Activated CD4-positive, alpha-beta T cell treated with anti-CD3 and anti-CD28 coated beads for 48 hours (primary cell): ENCODE measurements at places on chromosomes 2 and 18.

DNA sequence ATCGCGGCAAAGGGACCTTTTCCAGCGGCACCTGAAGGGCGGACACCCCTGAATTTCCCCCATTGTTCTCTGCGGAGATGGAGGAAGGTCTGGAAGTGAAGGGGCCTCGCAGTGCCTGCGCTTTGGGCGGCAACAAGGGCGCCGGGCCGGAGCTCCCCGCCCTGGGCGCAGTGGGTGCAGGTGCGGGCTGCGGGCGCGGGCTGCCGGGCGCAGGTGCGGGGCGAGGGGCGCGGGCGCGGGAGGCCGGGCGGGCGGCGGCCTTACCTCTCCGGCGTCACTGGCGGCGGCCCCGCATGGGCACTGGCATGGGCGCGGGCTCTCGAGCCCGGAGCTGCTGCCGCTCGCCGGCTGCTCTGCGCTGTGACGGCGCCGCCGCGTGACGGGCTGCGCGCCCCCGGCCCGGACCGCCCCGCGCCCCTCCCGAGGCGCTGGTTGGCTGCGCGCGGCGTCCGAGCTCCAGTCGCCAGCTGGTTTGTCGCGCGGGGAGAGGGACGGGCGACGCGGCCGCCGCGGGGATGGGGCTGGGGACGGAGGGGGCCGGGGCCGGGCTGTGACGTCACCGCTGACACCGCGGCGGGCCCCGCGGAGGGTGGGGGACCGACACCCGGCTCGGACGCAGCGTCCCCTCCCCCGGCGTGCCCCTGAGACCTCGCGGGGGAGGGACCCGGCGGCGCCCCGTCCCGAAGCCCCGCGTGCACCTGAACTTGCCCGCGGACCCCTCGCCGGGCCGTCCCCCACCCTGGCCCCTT, at the start of gene KIF1A:
Gene KIF1A (minus strand): TSS at position 362 of the 749 bp plus-strand sequence. CDS start 22,467 bp downstream, outside the sequence.
- no peak for DNase-seq

GRCh38 chr2:42063431-42064171, 15.8 kb downstream of the PKDCC start:
- DNase-seq, result no peak

DNA sequence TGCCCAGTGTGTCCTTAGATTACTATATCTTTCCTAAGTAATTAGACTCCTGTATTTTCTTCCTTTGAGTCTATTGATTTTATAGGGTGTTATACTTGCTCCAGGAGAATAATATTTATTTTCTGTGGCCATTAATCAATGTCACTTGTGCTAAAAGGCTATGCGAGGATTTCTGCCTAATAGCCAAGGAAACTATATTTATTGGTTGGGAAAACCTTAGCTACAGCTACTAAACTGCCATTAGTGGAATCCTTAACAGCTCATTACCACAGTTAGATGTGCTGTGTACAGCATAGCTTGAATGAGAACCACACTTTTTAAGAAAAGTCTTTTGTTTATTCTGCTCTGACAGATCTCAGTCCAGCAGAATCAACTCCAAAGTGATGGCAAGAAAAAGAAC, 537.3 kb downstream of the ERBB4 start:
- DNase-seq, result no peak

GRCh38 chr2:27720004-27720551, 51.4 kb upstream of the MRPL33 start:
- DNase-seq, result peak; percentile 79

DNA sequence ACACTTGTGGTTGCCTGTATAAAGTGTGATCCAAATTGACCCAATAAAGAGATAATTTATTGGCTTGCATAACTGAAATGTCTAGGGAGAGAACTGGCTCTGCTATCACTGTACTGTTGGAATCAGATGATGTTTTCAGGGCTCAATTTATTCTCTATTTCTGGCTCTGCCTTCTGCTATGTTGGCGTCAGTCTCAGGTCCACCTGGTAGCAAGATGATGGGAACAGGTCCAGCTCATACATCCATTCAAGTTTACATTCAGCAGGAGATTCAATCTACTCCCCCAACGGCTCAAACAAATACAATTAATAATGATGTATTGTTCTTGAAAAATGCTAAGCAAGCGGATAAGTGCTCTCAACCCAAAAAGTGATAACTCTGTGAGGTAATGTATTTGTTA, 297.7 kb upstream of the SYT4 start:
- no peak for DNase-seq

- DNase-seq, result no peak
These were observed 105.6 kb downstream of the CEP192 start for GRCh38 chr18:13096719-13097118.

GRCh38 chr18:59029663-59030429, 109.8 kb upstream of the SEC11C start:
- DNase-seq, result no peak

DNA sequence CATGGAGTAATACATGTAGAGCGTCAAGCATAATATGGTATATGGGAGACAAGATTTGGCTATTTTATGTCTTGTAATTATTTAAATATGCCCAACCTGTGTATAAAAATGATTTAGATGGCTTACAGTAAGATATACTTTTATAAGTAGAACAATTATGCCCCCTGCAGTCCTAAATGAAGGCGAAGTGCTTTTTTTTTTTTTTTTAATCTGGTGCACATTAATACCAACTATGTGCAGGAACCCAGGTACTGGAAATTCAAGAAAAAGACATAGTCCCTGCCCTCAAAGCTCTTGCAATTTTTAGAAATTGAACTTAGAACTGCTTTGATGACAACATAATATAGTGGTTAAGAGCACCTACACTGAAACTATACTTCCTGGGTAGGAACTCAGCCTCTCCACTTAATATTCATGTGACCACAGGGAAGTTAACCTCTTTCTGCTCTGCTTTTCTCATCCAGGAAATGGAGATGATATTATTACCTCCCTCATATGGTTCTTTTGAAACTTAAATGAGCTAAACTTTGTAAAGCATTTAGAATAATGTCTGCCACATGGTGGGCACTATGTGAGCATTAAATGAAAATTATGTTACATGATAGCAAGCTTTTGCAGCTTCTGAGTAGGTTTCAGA, 38.1 kb downstream of the AFTPH start:
- no peak for DNase-seq

GRCh38 chr2:143841935-143842334, 678.0 kb downstream of the ZEB2 start:
- no peak for DNase-seq

DNA sequence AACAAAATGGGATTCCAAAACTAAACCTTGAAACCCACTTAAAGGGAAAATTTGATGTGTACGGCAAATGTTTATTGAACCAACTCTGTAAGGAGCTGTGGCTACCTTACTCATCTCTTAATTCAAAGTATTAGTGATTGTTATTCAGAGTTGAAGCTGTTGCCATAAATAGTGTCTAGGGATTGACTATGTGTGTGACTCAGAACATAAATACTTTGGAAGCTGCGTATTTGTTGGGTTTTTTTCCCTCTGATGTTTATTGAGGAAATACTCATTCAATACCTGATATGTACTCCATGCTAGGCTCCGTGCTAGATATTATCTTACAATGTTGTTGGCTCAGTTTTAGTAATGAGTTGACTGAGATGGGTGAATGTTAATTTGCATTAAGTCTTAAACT, 90.4 kb downstream of the PTRHD1 start:
- DNase-seq, result no peak

DNA sequence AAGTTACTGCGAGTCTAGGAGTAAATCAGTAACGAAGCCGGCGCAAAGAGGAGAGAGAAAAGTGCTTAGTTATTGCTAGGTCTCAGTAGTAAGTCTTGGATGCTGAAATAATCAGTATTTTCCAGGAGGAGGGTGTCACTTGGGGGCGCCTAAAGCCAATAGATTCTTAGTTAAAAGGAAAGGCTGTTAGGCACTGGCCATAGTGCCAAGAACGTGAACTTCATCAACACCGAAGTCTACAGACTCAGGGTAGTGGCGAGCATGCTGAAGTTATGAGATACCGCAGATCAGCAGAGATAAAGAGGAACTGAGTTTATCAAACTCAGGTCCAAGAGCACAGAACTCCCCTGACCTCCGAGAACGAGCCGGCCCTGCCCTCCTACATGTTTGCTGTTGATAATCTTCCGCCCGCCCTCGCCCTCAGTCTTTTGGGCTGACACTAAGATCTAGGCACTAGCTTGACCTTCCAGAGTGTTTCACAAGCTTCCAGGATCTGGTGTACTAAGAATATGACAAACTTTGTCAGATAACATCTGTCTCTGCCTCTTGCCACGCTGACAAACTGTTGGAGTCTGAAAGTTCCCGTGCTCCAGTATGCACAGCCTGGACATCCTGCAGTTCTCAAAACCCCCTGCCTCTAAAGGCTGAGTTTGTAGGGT, 49.2 kb downstream of the CYB5A start:
- DNase-seq, result peak; percentile 6

- no peak for DNase-seq
These were observed 21.4 kb upstream of the KCNS3 start for GRCh38 chr2:17857021-17857420.

DNA sequence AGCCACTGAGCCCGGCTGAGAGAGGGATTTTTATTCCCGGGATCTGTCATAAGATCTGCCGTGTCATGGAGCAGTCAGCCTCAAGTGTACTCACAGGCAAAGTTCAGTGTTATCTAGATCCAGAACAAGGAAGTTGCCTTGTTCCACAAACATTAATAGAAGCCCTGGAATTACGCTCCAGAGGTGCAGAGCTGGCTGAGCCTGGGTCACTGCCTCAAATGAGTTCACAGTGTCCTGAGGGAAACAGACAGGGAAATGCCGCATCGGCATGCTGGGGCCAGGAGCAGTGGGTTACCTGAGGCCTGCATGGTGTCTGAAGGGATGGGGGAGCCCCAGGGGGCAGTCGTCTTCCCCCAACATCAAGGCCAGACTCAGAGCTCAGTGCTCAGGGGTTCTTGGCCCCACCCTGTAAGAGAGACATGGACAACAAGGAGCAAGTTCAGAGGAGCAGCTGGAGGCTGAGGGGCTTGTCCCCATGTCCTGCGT, 42.7 kb upstream of the ODC1 start:
- DNase-seq, result no peak

GRCh38 chr18:6561862-6562291, 147.2 kb upstream of the L3MBTL4 start:
- no peak for DNase-seq
